ENCODE measurements at places on chromosomes 3 and 15.

GRCh38 chr3:57942872-57943283, 65.3 kb upstream of the FLNB start:
- peaks cover 13% of the 10 kb centered on the region for H3K4me1 ChIP-seq

GRCh38 chr3:42024591-42025351, 62.9 kb upstream of the ULK4 start:
- peak overlapping the region; percentile 88 for H3K27ac ChIP-seq
- H3K36me3 ChIP-seq: no peaks in the 10 kb centered on the region
- H3K4me3 ChIP-seq: no peak overlapping the region
- DNase-seq: no peak
- H3K4me1 ChIP-seq: peaks cover 28% of the 10 kb centered on the region

- H3K27me3 ChIP-seq: no peaks in the 10 kb centered on the region
- no peaks in the 10 kb centered on the region for H3K36me3 ChIP-seq
- no peaks in the 10 kb centered on the region for H3K4me1 ChIP-seq
Observed at GRCh38 chr3:182303169-182303568, 490.1 kb upstream of the ATP11B start.

DNA sequence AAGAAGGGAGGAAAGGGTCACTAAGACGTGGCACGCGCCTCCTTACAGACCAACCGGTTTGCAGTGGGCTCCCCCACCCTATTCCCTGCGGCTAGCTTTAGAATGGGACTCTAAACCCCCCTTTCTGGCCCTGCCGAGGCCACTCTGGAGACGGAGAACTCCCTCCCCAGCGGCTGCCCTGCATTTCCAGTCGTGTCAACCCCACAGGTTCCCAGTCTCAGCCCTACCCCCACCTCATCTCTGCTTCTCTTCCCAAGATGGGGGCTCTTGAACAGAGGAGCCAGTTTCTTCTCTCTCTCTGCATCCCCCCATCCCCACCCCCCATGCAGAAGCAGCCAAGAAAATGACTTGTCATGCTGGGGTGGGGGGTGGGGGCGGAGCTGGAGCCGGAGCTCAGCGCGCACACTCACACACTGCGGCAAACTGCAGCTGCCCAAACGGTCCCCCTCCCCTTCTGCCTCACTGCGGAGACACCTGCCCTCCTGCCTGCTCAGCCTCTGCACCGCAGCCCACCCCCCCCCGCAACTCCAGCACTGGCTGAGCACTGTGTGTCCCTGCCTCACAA, 871 bp downstream of the MAP1A start:
- no peaks in the 10 kb centered on the region for H3K27me3 ChIP-seq
- peak overlapping the region; percentile 75 for H3K27ac ChIP-seq
- H3K4me1 ChIP-seq: peaks cover 6% of the 10 kb centered on the region
- no peaks in the 10 kb centered on the region for H3K36me3 ChIP-seq
- peak overlapping the region; percentile 44 for H3K4me3 ChIP-seq

Measured in uterus (tissue), 4 donors.